ENCODE measurements at places on chromosomes 16 and 17.
A peak's percentile ranks its signal among the peaks of the same experiment; 100 is the strongest.

GRCh38 chr17:15403276-15403939 lies 62.0 kb upstream of the TEKT3 start:
- no peak for DNase-seq

DNA sequence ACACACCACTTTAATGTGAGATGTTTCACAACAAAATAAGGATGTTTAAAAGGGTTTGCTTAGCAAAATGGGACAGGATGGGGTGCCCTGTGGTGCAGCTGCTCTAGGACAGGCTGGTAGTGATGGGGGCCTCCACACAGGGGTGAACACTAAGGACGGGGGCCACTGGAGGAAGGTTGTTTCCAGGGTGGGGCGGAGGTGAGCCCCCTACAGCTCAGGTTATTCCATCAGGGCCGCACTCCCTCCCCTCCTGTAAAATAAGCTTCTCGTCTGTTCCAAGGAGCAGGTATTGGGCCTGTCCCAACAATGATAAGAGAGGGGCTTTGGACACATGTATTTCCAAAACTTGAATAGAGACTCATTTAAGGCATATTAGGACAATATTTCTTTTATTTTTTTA lies 1.9 kb upstream of the HEXD start:
- DNase-seq, result no peak

- no peak for DNase-seq
Measured at GRCh38 chr16:4371357-4372000, at the start of gene VASN. VASN (plus strand) TSS chr16:4371848; CDS start chr16:4380878, 9,030 bp downstream.

DNA sequence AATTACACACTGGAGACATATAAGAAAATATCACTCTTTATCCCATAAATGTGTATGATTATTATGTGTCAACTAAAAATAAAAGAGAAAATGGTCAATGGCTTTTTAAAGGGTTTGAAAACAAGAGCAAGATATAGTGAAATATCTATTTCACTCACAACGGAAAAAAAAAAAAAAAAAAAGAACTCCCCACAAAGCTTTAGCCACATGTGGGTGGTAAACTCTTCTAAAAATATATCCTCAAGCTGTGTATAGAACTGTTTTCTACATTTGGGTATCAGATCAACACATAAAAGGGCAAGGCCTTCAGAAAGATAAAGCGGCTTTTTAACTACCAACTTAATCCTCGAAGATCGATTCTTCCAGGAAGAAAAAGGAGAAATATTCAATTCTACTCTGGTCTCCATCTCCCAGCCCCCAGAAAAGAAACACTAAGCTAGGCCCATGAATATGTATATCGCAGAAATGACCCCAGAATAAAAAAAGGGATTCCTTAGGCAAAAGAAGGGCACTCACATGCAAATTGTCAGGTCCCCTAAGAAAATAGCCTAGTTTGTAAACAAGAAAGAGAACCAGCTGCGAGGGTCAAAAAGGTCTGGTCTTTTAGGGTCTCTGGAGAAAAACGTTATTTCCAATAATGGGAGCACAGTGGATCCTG lies 4.4 kb downstream of the LITAF start:
- DNase-seq, result no peak

DNA sequence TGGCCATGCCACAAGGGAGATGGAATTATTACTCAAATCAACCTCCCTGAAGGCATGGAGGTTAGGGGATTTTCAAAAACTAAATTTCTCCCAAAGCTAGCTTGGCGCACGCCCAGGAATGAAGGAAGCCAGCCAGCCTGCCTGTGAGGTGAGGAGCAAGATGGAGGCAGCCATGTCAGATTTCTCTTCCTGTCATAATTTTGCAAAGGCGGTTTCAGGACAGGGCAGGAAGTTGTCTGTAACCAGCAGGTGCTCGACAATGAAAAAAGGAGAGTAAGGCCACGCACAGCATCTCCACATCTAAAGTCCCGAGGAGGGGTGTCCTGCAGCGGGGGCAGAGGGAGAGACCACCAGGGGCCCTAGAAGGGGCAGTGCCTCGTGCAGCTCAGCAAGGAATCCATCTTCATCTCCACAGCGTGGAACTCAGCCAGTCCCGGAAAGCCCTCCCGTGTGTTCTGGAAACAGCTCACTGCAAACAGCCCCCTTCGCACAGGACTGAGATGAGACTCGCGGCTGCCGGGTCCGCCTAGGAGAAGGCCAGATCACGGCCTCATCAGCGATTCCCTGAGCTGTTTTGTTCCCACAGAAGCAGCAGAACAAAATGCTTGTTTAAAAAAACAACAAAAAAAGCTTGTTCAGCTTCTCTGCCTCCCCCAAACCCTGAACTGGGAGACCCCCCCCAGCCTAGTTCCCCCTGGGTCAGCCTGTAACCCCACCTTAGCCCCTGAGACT lies 47.8 kb downstream of the SLC7A5 start:
- no peak for DNase-seq

DNA sequence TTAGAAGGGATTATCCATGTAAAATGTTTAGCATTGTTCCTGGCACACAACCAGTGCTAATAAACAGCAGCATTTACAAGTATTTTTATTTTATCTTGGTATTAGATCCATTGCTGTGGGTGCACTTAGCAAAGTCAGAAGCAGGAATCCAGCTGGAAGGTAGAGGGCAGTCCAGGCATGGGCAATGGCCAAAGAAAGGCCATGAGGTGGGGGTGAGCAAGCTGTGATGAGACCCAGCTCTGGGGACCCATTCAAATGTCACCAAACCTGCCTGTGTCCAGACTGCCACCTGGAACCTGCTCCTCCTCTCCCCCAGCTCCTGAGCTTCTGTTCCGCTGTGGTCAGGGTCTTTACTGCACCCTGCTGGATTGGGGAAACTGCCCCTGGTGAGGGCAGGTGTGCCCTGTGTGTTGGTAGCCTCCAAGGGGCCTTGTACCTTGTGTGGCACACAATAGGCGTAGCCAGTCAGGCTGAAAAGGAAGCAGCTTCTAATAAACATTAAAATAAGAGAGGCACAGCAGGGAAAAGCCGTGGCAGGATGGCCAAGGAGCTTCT lies 118.0 kb upstream of the CRHR1 start:
- DNase-seq, result no peak

DNA sequence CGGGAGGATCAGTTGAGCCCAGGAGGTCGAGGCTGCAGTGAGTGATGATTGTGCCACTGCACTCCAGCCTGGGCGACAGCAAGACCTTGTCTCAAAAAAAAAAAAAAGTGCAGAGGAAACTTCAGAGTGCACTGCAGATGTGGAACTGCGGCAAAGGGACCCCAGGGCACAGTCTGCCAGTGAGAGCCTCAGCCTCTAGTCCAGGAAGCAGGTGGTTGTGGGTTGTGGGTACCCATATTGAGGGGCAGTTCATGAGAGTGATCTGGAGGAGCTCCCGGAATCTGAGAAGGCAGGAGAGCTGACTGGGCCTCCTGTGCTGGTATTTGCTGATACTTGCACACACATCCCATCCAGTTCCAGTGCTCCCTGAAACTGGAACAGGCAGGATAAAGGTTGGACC lies 13.1 kb downstream of the FOXN1 start:
- DNase-seq, result no peak

DNA sequence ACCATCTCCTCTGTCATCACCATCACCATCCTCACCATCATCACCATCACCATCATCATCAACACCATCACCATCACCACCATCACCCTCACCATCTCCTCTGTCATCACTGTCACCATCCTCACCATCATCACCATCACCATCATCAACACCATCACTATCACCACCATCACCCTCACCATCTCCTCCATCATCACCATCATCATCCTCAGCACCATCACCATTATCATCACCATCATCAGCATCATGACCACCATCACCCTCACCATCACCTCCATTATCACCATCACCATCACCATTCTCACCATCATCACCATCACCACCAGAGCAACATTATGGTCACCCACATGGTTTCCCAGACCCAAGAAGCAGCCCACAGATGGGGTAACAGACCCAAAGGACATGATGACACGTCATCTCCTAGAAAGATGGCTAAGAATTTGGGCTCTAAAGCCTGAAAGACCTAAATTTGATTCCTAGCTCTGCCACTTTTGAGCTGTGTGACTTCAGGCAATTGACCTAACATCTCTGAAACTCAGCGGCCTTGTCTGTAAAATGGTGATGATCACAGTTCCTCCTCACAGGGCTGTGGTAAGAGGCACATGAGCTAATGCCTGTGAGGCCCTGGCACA lies 14.6 kb downstream of the SCNN1B start:
- DNase-seq, result no peak

- DNase-seq, result no peak
Measured at GRCh38 chr17:77748436-77748835, 210.1 kb upstream of the TNRC6C start.

- no peak for DNase-seq
Measured at GRCh38 chr16:69106491-69107315, 1.2 kb downstream of the HAS3 start.

DNA sequence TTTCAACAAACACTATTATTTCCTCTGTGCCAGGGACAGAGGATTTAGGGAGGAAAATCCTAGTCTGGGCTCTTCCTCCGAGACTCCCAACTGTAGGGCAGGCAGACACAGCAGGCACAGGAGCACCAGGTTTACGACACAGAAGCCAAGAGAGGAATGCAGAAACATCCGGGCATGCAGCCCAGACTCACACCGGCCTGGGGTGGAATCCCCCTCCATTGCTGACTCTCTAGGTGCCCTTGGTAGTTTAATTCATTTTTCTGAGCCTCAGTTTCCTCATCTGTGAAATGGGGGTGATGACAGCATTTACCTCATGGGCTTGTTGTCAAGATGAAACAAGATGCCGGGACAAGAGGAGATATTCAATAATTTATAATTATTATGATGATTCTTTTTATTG lies 14.9 kb downstream of the CA4 start:
- no peak for DNase-seq

GRCh38 chr17:64583038-64583437 lies 76.3 kb downstream of the CEP95 start:
- no peak for DNase-seq

DNA sequence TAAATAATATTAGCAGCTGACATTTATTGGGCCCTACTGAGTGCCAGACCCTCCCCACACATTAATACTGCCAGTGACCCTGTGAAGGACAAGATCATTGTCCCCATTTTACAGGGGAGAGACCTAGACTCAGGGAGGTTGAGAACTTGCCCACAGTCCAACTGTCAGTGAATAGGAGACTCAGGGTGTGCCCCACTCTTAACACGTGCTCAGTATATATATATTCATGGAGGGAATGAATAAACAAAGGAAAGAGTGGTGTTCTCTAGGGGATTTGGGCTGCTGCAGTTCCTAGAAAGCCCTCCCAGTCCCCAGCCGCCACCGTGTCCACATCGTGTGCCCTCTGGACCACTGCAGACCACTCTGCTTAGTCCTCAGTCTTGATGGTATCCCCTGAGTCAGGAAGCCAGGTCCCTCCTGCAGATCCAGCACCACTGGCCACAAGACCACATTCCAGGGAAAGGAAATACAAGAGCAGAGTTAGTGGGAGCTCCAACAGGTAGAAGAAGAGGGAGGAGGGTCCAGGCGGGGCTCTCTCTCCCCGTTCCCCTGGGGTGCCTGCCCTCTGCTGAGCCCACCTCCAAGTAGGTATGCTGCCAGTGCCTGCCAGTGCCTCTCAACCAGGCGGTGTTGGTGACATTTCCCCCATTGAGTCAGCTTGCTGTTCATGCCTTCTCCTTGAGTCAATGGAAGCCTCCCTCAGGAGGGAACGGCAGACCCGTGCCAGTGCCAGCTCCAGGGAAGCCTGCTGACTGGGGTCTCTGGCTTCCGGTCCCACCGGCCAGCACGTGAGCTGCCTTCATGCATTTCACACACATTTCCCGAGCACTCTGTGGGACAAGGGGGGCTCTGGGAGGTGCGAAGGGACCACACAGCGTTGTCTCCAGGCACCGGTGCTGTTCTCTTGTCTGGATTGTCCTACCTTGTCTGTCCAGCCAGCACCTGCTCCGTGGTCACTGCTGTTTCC lies 75.6 kb downstream of the GNAO1 start:
- DNase-seq, result no peak

- DNase-seq, result peak; percentile 87
Measured at GRCh38 chr17:17151055-17151454, 55.1 kb downstream of the PLD6 start.

DNA sequence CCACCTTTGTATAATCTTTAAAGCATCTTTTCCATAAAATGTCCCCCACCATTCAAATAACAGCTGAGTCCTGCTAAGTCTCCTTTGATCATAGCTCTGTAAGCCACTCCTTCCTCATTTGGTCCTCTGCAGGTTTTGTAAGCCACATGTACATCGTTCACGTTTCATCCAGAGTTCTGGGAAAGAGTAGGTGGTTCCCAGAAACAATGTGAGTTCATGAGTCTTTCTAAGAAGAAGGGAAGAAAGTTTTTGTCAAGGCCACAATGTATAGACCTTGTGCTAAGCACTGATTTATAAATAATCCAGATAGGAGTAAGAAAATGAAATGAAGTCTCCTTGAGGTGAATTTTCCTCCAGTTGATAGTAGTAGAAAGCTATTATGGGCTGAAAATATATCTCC lies 8.7 kb upstream of the ANKS4B start:
- DNase-seq, result no peak

DNA sequence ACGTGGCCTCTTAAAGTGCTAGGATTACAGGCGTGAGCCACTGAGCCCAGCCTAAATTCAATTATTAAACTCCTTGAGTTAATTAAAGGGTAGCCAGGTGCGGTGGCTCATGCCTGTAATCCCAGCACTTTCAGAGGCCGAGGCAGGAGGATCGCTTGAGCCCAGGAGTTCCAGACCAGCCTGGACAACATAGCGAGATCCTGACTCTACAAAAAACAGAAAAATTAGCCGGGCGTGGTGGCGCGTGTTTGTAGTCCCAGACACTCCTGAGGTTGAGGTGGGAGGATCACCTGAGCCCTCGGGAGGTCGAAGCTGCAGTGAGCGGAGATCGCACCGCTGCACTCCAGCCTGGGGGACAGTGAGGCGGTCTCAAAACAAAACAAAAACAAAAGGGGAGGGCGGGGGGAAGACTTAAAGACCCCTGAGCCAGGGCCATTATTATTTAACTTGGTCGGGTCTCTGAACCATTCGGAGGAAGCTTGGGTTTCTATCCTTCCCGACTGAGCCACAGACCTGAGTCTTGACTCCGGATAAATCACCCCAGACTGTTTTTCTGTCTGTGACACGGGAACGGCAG lies 19.5 kb downstream of the BCL7C start:
- no peak for DNase-seq

GRCh38 chr17:3573246-3574100 lies 15.9 kb upstream of the TRPV3 start:
- no peak for DNase-seq

- DNase-seq, result no peak
Measured at GRCh38 chr17:58244963-58245362, 6.6 kb downstream of the LPO start.

GRCh38 chr17:74798239-74798707 lies 22.1 kb upstream of the NAT9 start:
- DNase-seq, result no peak

- no peak for DNase-seq
Measured at GRCh38 chr17:80478487-80479245, 2.3 kb upstream of the NPTX1 start.

- DNase-seq, result no peak
Measured at GRCh38 chr16:79250502-79251098, 349.9 kb downstream of the MAF start.
